ENCODE measurements at places on chromosomes 7 and 10. TPM values are rescaled to one million over a fixed set of nuclear protein-coding genes. Genes with fewer than 3 reads are reported as not detected.
A peak's percentile ranks its signal among the peaks of the same experiment; 100 is the strongest.

GRCh38 chr7:155951554-155952158, 139.4 kb upstream of the SHH start:
- peak; percentile 90 for DNase-seq

DNA sequence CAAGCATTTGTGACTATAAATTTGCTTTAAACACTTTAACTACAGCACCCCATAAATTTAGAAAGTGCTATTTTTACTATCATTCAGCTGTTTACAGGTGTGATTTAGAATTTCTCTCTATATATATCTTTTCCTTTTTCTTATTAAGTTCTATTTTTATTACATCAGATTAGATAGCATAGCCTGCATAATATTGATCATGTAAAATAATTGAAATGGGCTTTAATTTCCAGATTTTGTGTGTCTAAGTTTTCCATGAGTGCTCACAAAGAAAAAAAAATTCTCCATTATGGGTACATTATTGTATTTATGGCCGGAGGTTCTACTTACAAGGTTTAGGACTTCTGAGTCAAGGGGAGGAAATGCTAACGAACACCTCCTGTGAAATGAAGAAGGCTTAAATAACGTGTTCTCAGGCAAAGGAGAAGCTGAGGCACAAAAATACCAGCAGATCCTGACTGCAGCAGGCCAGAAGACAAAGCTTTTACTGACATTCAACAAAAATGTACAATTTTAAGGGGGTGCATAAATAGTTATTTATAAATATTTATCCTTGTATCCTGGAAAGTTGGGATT, 114.2 kb downstream of the RNF133 start:
- no peak for DNase-seq

AZGP1 gene
- total RNA-seq = 104 TPM

CYP2E1 gene
- total RNA-seq = 4.7 TPM

C10orf143 gene
- 4.8 TPM for total RNA-seq
